ENCODE measurements at places on chromosomes 4 and X.
A peak's percentile ranks its signal among the peaks of the same experiment; 100 is the strongest.

GRCh38 chr4:138558886-138559285 lies 316.7 kb upstream of the SLC7A11 start:
- no peak for DNase-seq

DNA sequence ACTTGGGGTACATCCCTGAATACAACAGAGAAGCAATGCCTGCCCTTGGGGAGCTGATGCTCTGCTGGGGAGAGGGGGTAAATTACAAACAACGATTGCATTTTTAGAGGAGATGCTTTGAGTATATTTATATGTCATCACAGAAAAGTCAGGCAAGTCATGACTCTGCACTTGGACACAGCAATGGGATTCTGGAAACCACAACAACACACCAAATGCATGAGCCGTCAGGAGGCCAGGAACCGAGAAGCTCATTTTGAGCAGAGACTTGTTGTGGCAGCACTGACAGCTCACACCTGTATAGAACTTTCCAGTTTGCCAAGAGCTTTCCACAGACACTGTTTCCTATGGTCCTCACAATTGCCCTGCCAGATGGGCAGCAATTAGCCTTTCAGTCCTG lies 113.2 kb upstream of the RBPJ start:
- DNase-seq, result no peak

- no peak for DNase-seq
These were observed 5.7 kb downstream of the ZNF280C start for GRCh38 chrX:130263016-130263415.

- DNase-seq, result no peak
These were observed 223.6 kb downstream of the RBMX2 start for GRCh38 chrX:130625386-130625785.

DNA sequence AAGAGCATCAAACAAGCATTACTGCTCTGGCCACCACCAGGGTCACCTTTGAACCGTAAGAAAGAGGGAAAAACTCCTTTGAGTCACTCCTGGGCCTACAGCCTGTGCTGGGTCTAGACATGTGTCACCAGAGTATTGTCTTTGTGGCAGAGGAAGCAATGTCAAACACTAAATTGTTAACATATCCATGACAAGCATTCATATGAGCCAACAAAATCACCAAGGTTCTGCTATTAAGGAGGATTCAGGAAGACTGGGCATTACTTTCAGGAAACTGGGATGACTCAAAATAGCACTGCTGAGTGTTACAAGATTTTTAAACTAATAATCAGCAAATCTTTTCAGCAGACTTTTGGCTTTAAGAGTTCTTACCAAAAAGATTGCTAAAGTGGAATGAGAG lies 28.1 kb downstream of the LGI2 start:
- no peak for DNase-seq

DNA sequence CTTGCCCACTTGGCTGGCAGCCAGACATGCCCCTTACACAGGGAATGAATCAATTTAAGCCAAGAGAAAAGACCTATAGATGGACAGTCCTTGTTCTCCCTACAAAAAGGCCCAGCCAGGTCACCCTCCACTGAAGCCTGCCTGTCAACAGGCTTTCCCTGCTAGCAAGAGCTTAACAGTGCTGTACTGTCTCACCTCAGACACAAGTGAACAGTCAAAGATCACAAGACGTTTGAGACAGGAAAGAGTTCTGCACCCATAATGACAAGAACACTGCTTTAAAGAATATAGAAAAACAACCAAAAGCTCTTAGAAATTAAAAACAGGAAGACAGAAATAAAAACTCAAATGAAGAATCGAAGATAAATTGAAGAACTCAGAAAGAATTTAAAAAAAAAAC lies 4.6 kb downstream of the RNF175 start:
- DNase-seq, result no peak

DNA sequence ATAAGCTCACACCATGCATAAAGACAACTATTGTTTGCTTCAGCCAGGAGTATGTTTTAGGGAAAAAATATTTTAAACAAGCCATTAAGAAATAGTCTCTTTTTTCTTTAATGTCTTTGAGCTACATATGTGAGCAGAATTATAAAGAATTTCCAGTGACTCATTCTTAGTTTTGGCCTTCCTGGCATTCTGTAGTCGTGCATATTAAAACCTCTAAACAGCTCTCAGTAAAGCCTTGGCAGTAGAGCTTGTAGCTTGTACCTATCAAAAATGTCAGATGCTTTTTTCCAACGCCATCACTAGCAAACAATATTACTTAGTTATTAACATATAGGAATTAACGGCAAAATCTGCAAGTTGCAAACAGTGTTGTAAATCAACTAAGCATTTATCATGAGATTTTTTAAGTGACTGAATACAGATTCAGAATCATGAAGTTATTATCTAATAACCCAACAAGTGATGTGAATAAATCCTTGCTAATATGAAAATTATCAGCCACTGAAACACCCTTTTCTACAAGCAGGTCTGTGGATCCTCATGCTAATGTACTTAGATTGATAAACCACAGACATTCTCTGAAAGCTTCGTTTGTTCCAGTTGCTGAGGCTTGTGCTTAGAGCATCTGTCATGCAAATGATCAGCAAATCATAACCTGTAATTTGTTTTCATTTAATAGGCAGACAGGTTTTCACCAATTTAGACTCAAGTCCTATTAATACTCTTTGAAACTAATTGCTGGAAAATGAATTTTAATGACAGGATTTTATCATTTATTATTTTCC lies 412.0 kb upstream of the ATOH1 start:
- DNase-seq, result no peak

DNA sequence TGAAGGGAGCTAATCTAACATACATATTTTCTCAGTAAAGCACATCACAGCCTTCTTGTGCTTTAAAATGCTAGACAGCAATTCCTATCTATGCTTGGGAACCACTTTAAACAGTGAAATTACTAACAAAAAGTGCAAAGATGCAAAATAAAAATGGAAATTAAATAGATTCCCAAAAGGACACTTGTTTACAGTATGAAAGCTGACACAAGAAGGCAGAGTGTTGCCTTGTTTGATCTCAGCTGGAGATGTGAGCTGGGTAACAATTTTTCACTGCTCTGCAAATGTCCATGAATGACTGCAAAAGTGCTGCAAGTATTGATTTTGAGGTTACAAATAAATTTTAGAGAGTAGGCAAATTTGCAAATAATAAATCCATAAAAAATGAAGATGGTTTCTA lies 22.3 kb downstream of the GRIA2 start:
- no peak for DNase-seq

- DNase-seq, result no peak
These were observed 566 bp downstream of the LARP7 start for GRCh38 chr4:112637552-112637866.

- DNase-seq, result no peak
These were observed 75.6 kb downstream of the AFAP1 start for GRCh38 chr4:7863911-7864681.

DNA sequence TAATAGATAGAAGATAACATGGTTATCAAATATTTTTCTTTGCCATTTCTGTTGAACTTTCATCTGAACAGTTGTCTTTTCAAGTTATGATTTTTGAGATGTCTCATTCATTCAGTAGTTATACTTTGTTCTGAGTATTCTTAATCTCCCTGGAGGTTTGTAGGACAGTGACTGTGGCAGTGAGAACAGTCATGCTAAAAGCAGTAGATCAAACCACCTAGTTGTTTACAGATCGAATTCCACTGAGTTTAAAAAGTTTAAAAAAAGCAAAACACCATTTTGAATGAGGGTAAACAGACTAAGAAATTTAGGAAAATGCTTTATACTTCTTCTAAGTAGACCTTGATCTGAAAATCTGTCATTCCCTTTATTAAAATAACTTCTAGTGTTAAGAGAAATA lies 107.2 kb downstream of the CEP135 start:
- DNase-seq, result no peak

DNA sequence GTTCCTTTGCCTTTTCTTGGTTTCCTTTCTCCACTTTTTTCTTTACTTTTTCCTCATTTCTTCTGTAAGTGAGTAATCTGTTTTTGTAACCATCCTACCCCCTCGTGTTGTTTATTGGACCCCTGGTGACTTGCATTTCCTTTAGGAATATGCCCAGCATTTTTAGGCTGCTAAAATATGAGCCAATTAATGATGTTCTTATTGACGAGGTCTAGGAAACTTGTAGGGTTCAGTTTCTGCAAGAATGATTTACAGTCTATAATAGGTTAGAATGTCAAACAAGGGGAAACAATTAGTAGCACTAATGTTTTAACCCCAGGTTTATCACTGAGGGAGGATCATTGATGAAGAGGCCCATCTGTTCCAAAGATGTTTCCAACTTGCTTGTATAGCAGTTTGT lies 79.0 kb downstream of the CPE start:
- DNase-seq, result no peak

DNA sequence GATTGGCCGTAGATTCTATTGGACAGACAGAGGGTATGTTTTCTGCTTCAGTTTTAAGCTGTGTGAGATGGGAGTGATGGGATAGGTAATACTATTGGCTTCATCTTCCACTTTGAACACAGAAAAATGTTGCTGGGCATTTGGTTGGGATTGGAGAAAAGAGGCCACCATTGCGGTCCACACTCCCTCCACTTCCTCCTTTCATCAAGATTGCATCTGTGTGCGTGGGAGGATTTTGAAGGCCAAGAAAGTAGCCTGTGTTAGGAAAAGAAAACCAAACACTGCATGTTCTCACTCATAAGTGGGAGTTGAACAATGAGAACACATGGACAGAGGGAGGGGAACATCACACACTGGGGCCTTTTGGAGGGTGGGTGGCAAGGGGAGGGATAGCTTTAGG lies 56.4 kb downstream of the EGF start:
- no peak for DNase-seq

- no peak for DNase-seq
These were observed 50.0 kb upstream of the FAM9C start for GRCh38 chrX:13094374-13094773.

DNA sequence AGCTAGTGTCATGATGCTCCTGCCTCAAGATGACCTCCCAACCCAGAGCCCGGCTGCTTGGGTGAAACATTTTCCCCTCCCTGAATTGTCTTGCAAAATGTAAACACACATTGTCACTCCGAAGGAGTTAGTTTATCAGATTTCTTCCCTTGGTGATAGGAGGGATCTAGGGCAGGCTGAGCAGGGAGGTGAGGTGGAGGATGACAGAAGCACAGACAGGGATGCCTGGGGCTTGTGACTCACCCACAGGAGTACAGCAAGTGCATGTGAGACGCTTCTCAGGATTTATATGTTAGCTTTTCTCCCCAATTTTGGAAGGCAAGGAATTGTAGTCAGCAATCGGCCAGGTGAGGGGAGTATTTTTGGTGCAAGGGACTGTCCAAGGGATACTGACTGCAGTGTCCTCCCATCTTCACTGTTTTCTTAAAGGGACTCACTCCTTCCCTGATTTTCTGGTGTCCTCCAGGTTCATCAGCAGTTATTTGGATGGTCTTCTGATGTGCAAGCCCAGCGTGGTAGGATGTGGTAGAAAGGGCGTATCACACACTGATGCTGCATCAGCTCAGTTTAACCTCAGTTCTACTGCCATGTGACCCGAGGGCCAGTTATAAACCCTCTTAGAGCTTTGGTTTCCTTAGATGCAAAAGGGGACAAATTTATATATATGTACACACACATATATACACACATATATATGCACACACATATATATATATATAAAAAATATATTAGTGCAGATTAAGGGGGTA lies 46.2 kb upstream of the IGFBP7 start:
- no peak for DNase-seq

- peak; percentile 35 for DNase-seq
These were observed 212.7 kb downstream of the CENPC start for GRCh38 chr4:67332627-67333026.

GRCh38 chr4:104412344-104412743 lies 82.3 kb downstream of the CXXC4 start:
- DNase-seq, result no peak

DNA sequence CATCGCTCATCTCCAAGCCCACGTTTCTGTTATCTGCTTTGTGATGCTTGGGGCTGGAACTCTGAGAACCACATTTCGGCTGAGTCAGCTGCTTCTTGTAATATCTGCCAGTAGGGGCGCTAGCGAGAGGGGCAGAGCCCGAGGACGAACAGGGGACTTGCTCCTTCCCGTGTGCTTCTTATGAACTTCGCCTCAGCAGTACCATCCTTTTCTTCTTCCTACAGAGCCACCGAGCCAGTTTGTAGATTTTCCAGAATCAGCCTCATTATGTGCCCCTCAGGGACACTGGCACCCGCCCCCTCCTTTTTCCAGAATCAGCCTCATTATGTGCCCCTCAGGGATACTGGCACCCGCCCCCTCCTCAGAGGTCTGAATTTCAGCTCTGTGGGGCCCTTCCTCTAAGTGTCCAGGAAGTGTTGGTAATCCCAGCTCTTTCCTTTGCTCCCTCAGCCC lies 441.7 kb upstream of the RASGEF1B start:
- DNase-seq, result peak; percentile 65

DNA sequence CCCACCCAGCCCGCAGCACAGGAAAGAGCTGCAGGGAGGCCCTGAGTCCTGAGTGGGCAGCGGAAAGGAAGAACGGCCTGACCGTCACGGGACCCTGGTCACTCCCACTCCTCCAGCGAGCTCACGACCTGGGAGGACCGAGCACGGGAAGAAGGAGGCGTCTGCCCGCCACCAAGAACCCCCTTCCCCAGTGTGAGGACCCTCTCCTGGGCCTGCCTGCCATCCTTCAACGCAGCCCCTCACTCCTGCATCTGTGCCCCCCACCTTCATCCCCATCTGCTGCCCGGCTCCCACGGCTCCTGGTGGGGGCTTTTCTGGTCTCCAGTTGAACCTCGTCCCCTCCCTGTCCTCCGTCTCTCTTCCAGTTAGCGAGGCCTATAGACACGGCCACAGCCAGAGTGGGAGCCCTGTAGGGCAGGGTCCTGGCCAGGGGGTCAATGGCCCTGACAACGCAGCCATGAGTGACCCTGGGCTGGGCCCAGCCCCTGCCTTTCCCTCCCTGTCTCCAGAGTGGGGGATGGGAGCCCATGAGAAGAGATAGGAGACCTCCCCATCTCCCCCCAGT lies 41.3 kb upstream of the MXD4 start:
- DNase-seq, result no peak

DNA sequence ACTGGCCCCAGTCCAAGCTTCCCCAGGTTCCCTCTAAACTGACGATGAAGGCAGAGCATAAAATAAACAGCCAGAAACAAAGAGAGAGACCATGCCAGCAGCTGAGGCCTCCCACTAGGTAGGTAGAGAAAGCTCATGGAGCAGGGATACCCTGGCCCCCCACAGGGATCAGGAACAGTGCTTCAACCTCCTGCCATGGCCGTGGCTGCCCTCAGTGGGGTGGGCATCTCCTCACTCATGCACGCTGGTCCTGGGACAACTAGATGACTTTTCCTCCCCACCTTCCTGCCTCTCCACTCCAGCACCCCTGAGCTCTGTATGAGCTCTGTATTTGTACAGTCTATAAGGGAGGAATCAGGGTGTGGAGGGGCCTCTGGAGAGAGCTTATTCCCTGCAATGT lies 117.7 kb upstream of the PSAPL1 start:
- no peak for DNase-seq

GRCh38 chr4:120156120-120156718 lies 89.6 kb upstream of the MAD2L1 start:
- peak; percentile 73 for DNase-seq

- no peak for DNase-seq
These were observed 54.1 kb downstream of the SRPX start for GRCh38 chrX:38166478-38167083.

All from T47D (cell line).